ENCODE measurements at places on chromosomes 12 and 14.

DNA sequence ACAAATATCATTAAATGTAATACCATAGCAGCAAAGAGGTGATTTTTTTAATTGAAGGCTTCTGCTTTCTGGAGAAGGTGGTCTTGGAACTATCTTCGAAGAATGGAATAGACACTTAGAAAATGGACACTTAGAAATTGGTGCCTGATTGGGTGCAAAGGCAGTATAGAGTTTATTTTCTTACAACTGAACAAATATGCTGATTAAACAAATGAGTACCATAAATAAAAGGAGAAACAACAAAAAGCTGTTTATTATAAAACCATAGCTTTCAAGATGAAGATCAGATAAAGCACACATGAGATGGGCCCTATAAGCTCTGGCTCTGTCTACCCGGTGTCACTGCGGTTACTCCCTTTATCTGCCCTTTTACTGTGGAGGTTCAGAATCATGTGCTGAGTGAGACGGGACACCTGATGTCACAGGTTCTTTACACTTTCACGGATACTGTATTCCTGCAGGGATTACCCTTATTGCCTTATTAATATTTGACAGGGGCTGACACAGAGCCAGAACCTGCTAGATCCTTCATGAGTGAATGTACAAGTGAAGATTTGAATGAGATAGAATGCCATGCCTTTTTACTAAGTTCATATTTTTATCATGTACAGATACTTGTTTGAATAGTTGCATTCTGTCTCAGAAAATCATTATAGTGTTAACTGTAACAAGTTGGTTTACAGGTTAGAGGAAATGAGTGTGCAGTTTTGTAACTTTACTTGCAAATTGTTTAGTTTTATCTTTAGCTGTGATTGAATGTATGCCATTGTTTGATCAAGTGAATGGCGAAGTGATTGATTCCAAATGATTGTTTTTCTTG lies 477.5 kb upstream of the RGS6 start:
- no peak for DNase-seq

DNA sequence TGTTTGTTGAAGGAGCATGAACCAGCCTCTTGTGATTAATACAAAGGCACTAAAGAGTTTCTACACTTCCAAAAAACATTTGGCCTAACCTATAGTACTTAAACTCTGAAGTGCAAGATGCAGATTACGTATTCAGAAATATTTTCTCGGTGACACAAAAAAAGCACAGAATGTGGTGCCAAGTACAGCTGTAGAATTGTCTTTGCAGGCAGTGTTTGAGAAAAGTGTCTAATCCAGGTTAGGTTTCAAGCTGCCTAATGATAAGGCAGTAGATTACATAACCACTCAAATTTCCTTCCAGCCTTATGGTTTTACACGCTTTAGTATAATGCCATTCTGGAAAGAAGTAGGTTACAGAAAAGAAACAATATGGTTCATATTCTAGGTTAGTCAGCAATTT lies 205.2 kb downstream of the KLHL28 start:
- no peak for DNase-seq

DNA sequence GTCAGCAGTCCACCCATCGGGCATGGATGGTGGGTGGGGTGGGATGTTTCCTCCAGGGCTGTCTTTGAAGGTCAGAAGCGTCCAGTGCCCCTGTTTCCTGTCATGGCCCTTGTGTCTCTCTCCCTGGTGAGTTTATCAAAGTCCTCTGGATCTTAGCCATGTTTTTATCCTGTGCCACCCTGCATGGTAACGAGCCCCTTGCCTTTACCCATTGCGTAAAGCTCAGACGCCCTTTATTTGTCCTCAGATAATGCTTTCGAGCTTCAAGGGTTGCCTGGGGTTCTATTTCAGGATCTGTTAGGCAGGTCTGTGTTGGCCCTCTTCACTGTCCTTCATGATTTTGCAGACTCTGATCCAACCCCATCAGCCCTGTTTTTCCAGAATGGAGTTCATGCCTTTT lies 172.9 kb downstream of the TSPAN9 start:
- no peak for DNase-seq

GRCh38 chr14:94884616-94885230 lies 114.8 kb upstream of the GSC start:
- DNase-seq = no peak

- no peak for DNase-seq
Observed at GRCh38 chr12:121214855-121215745, 5.2 kb downstream of the P2RX4 start.

- DNase-seq = no peak
Observed at GRCh38 chr14:38357557-38357956, 101.7 kb upstream of the CLEC14A start.

- no peak for DNase-seq
Observed at GRCh38 chr12:74890237-74890599, 319.4 kb downstream of the KCNC2 start.

GRCh38 chr12:96375841-96376604 lies 24.2 kb downstream of the CDK17 start:
- DNase-seq = no peak

GRCh38 chr12:15532364-15532977 lies 210.2 kb downstream of the PTPRO start:
- no peak for DNase-seq

DNA sequence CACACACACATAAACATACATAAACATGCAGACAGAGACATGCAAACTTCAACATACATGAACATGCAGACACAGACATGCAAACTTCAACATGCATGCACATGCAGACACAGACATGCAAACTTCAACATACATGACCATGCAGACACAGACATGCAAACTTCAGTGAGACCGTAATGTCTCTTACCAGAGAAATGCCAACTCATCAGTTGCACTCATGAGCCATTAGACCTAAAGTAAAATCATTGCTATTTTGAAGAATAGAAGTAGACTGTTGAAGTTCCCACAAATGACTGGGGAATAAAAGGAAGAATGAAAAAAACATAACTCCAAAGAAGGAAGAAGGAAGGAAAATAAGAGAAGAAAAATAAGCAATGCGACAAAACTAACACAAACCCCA lies 1044.0 kb upstream of the TMEM132C start:
- DNase-seq = no peak

DNA sequence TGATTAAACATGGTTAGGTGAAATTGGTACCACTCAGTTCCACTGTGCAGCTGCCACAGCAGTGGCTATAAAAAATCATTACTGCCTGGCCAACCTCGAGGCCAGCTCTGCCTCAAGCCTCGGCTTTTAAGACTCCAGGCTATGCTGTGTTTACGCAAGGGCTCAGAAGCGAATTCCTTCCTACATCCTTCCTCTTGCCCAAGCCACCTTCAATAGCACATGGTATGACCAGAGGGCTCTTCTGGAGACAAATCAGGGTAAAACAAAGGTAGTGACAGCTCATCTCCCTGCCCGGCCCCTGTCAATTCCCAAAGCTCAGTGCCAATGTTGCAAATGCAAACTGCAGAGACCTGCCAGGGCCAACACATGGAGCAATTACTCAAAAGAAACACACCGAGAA lies 31.9 kb downstream of the NUAK1 start:
- no peak for DNase-seq

- DNase-seq = no peak
Observed at GRCh38 chr14:80206351-80207080, 4.8 kb downstream of the DIO2 start.

- no peak for DNase-seq
Observed at GRCh38 chr14:95891742-95892141, 15.1 kb downstream of the TUNAR start.

GRCh38 chr12:76446090-76446489 lies 97.9 kb upstream of the BBS10 start:
- DNase-seq = no peak

GRCh38 chr14:22593601-22594000 lies 4.5 kb upstream of the ABHD4 start:
- no peak for DNase-seq

- DNase-seq = no peak
Observed at GRCh38 chr14:30928462-30928861, 54.1 kb downstream of the COCH start.

- no peak for DNase-seq
Observed at GRCh38 chr14:35553808-35554207, 19.8 kb downstream of the INSM2 start.

Measured in NCI-H2171 (cell line).